ENCODE measurements at places on chromosomes 16 and 17.
A peak's percentile ranks its signal among the peaks of the same experiment; 100 is the strongest.

DNA sequence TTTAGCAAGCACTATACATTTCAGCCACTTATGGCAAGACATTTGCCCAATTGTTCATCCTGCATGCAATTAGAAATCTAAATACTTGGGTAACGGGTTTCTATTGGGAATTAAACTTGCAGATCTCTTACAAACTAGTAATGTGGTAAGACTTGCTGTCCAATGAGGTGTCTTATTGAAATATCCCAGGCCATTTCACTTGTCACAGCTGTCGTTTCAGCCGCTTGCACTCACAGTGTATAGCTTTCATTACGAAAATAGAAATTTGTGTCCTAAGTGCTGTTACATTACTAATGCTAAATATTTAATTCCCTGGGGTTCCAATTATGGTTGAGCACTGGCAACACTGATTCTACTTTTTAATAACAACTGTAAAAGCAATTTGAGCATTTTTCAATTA lies 40.3 kb upstream of the IRX5 start:
- no peak for DNase-seq

- no peak for DNase-seq
Measured at GRCh38 chr16:54116124-54116655, 170.4 kb downstream of the IRX3 start.

GRCh38 chr17:45320931-45321461 lies 4.2 kb upstream of the MAP3K14 start:
- DNase-seq, result peak; percentile 96

- no peak for DNase-seq
Measured at GRCh38 chr16:3066440-3066748, 954 bp downstream of the IL32 start.

- no peak for DNase-seq
Measured at GRCh38 chr16:48062681-48063080, 93.1 kb downstream of the ABCC12 start.

- DNase-seq, result no peak
Measured at GRCh38 chr16:54405478-54405877, 118.9 kb upstream of the IRX3 start.

Measured in RKO (cell line).